ENCODE measurements at places on chromosomes 13 and 19.

- peak; percentile 79 for DNase-seq
Observed at GRCh38 chr13:41645331-41645730, 188.0 kb downstream of the RGCC start.

GRCh38 chr19:18712981-18713380, 29.5 kb downstream of the CRTC1 start:
- DNase-seq = no peak

GRCh38 chr13:40790154-40790616, 774 bp downstream of the SLC25A15 start:
- no peak for DNase-seq

GRCh38 chr13:101751488-101751887, 299.0 kb downstream of the ITGBL1 start:
- DNase-seq = no peak

DNA sequence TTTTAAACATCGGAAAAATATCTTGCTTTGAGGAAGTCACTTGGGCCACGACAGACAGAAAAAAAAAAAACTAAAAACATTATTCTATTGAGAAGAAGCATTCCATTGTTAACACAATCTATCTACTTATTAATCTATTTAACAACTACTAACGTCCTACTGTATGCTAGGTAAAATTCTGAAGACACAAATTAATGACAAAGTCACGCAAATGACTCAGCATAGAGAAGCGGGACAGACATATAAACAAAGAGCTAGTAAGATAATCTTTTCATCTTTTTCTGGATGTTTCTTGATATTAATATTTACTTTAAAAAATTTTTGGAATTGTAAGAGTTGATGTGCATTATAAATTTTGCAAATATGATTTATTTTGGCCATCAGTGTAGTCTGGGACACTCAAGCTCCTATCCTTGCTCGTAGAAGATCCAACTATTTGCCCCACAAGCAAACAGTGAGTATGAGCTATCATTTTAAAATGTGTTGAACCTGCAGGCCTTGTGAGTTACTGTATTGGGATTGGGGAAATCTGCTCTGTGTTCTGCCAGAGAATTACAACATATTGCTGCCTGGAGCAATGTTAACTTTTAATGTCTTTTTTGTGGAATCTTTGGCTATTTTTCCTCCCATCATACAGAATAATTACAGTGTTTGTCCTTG, 109.1 kb downstream of the PCDH9 start:
- DNase-seq = no peak

DNA sequence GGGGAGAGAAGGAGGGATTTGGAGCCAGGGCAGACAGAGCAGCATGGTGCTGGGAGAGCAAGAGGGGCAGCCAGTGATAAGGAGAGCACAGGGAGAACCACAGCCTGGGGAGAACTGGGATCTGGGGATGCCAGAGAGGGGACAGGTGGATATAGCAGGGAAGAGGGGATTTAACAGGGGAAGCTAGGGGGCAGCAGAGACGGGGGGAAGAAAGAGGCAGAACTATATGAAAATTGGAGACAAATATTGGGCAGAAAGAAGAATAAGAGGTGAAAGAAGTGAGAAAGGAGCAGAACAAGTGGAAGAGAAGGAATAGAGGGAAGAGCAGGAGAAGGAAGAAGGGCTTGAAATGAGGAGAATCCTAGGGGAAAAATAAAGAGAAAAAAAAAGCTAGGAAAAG, 6.5 kb upstream of the ZNF528 start:
- DNase-seq = no peak

DNA sequence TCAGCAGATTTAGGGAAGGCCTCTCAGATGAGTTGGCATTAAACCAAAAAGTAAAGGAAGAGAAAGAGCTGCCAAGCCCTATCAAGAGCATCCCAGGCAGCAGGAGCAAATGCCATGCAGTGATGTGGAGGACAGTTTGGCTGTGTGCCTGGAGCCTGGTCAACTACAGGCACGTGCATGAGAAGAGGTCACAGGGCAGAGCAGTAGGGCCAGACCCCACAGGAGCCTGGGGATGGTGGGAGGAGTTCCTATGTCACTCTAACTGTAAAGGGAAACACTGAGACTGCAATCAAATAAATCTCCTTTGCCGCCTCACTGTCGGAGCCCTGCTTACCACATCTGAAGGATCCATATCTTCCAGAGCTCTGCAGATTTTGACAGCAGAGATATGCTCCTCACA, 240.5 kb downstream of the ENOX1 start:
- DNase-seq = peak; percentile 17

- peak; percentile 18 for DNase-seq
Observed at GRCh38 chr13:97951376-97951775, 2.1 kb upstream of the IPO5 start.

- no peak for DNase-seq
Observed at GRCh38 chr19:5131031-5131505, 162.2 kb downstream of the KDM4B start.

DNA sequence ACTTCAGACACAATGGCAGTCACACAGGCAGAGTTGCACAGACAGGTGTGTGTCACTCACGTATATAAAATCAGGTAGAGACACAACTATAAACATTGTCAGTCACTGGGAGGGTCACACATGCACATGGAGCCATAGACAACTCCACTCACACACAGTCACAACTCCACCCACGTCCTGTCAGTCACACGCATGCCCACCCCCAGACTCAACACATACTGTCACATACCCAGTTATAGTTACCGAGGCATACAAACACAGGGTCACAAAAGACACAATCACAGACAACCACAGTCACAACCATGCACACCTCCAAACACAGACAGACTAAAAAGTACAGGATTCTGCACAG, 1.5 kb downstream of the NUMBL start:
- no peak for DNase-seq

- DNase-seq = no peak
Observed at GRCh38 chr13:25847145-25847544, 204.7 kb downstream of the SHISA2 start.

DNA sequence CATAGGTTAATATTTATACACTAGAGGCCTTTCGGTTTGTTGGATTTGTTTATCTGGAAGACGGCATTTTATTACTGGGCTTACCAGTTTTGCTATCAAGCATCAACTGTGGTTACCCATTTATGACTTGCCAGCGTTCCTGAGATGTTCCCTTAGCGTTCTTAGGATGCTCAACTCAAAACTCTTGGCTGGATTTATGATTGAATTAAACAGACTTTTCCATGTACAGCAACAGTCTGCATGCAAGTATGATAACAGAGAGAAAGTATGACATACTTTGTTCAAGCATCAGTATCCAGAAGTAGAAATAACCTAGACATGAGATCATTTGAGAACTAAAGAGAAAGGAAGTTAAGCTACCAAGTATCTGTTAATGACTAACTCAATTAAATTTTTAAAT, 29.9 kb upstream of the RNF113B start:
- no peak for DNase-seq

DNA sequence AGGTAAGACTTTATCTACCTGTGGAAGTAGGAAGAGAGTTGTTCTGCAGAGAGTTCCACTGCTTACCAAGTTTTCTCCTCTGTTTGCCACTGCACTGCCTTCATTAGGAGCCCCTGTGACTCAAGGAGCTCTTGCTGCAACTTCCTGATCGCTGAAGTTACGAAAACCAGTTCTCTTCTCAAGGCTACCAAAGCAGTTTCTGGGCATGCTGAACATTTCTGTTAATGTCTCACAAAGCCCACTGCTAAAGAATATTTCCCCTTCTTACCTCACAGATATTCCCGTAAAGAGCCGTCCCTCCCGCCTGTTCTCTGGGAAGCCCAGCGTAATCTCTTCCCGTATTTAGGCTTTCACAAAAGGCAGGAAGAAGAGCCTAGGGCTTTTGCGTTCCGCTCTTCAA, 82.6 kb upstream of the OXGR1 start:
- DNase-seq = no peak

- no peak for DNase-seq
Observed at GRCh38 chr19:14528419-14529253, 758 bp upstream of the TECR start.

- no peak for DNase-seq
Observed at GRCh38 chr13:51235756-51236490, 13.7 kb downstream of the FAM124A start.

DNA sequence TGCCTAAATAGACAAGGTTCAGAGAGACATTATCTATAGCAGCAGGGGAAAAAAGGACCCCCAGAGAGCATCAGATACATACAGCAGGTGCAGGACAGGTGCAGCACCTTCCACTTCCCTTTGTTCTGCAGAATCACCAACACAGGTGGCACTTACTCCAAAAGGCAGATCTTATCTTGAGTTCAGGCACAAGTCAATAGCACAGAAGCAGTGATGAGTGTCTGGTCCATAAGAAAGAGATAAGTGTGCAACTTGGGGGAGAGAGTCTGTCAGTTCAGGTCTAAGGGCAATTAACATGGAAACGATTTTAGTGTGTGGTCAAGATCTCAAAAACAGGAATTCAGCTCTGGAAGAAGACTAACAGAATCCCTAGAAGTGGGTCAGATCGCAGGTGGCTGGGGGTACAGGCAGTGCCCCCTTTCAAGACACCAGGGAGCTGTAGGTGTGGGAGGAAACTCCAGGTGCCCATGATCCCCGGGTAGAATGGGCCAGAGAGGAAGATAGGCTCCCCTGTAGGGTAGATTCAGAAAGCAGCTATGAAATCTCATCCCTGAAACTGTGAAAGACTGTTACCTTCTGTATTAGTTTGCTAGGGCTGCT, 40.6 kb downstream of the TNFSF11 start:
- DNase-seq = no peak

GRCh38 chr13:96252903-96253302, 163.0 kb downstream of the HS6ST3 start:
- no peak for DNase-seq

- no peak for DNase-seq
Observed at GRCh38 chr13:36362914-36363313, 16.7 kb upstream of the SPART start.

DNA sequence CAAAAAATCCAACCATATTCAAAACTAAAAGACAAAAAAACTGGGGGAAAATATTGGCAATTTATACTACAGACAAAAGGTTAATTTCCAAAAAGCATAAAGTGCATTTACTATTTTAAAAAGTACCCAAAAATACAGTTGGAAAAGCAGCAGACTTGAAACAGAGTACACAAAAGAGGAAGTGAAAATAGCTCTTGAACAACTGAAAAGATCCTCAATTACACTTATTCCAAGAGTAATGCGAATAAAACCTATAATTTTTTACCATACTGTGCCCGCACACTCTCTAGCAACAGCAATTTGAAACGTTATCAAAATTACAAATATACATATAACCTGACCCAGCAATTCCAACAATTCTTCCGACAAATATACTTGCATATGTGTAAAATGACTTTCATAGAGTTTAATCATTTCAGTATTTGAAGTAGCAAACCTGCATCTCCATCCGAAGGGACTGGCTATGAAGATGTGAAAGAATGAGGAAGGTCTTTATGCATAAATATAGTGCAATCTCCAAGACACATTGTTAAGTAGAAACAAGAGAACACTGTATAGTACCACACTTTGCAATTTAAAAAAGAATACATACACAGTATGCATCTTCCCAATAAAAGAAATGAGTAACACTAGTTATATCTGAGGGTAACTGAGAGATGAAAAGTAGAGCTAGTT, 25.4 kb downstream of the ALG5 start:
- no peak for DNase-seq

GRCh38 chr13:44155422-44156293, 218.0 kb upstream of the SERP2 start:
- peak; percentile 88 for DNase-seq

- no peak for DNase-seq
Observed at GRCh38 chr19:28169168-28169887, 1043.6 kb downstream of the UQCRFS1 start.

DNA sequence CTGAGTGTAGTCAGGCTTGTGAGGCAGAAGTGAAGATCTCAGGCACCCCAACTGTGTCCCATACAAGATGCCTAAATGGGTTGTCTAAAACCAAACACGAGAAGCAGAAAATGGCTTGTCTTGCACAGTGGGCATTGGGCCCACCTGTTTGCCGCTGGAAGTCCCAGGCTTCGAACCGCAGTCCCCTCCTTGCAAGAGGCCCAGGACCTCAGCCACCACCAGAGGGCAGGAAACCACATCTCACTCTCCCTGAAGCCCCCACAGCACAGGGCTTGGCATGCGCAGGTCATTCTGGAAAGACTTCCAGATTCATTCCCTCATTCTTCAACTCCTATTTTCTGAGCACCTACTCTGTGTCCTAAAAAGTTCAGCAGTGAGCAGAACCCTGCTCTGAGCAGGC, 973.7 kb downstream of the UQCRFS1 start:
- no peak for DNase-seq

GRCh38 chr13:93344048-93344705, 117.6 kb downstream of the GPC6 start:
- no peak for DNase-seq

DNA sequence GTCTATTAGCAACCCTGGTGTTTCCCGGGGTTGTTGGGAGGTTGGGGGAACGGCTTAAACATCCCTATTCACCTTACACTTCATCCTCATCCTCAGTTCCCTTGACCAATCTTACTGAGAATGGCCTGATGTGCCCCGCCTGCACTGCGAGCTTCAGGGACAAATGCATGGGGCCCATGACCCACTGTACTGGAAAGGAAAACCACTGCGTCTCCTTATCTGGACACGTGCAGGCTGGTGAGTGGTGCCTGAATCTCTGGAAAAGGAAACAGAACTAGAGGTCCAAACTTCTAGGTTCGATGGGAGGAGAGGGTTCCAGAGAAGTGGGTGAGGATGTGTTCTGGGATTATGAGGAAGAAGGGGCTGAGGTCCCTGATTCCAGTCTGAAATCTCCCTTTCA, 5.9 kb downstream of the PINLYP start:
- DNase-seq = no peak

DNA sequence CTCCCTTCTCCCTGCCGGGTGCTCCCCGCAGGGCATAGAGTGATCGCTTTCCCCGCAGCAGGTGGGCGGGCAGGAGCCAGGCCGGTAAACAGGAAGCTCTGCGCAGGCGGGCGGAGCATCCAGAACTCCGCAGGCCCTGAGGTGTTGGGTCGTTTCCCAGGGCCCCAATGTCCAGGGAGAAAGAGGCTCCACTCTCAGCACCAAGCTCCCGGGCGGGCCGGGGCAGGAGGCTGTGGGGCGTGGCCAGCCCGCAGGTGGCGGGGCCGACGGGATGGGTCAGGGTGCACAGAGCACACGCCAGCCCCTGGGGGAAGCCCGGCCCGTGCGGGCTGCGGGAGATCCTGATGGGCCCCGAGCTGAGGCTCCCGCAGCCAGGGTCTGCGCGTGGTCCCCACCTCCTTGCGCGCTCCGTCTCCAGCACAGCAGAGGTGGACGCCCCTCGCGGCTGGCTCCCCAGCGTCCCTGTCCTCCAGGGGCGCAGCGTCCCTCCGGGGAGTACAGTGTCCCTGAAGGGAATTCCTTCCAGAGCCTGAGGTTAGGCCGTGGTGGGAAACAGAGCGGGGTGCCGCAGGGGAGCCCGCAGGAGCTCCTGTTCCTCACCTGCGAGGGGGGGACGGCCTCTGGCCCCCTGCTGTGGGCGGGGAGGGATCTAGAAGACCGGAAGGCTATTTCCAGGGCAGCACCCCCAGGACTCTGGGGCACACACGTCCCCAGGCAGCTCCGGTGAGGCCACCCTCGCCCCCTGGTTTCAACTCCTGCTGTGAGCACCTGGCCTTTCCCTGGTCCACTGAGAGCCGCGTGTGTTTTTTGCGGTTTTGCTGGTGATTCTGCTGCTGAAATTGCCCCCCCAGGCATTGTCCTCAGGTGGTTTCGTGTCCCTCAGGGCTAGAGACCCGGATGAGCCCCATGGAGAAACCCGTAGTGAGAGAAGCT, 12.2 kb downstream of the PIP5K1C start:
- no peak for DNase-seq

- DNase-seq = no peak
Observed at GRCh38 chr13:29562786-29563438, 32.6 kb downstream of the SLC7A1 start.

Measured in lower leg skin (tissue), 4 donors.